ENCODE measurements at places on chromosomes 2 and 18.

DNA sequence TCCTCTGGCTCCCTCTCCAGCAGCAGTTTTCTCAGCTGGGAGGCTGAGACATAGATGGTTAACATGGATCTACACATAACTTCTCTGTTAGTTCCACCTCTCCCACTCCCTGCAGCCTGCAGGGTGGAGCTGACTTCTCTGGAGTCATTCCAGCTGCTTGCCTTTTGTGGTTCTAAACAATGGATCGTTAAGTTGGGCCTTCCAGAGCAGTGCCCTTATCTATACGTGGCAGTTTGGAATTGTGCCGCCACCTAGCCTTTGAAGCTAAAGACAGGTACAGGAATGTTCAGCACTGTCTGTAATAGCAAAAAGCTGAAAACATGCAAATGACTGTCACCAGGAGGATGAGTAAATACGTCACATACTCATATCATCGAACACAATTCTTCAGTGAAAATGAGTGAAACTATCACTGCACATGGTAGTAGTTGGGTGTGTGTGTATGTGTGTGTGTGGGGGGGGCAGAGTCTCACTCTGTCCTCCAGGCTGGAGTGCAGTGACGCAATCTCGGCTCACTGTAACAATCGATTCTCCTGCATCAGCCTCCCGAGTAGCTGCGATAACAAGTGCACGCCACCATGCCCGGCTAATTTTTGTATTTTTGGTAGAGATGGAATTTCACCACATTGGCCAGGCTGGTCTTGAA lies 50.3 kb downstream of the SH2D6 start:
- peak; percentile 52 for DNase-seq

- no peak for DNase-seq
Observed at GRCh38 chr2:144452169-144452988, 67.5 kb downstream of the ZEB2 start.

GRCh38 chr2:62197011-62197924 lies 1.4 kb downstream of the B3GNT2 start:
- DNase-seq: peak; percentile 51

- no peak for DNase-seq
Observed at GRCh38 chr2:127093648-127094210, 13.2 kb downstream of the BIN1 start.

- no peak for DNase-seq
Observed at GRCh38 chr2:204131621-204132020, 195.1 kb downstream of the ICOS start.

GRCh38 chr18:11955239-11956029 lies 25.9 kb upstream of the IMPA2 start:
- DNase-seq: no peak

DNA sequence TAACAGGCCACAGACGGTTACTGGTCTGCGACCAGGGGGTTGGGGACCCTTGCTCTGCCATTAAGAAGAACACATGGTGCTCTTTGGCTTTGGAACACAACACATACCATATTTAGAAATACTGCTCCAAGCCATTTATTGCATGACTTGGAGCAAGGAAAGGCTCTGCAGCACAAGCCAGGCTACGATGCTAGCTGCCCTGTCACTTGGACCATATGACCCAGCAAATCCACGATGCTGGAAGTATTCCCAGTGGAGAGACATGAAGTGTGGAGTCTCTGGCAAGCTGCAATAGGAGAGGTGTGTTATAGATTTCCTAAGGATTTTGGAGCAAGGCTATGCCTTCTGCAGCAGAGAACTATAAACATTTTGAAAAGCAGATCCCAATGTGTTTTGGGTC lies 171.2 kb downstream of the HAUS1 start:
- no peak for DNase-seq

- DNase-seq: no peak
Observed at GRCh38 chr2:41709702-41710599, 337.9 kb upstream of the PKDCC start.

GRCh38 chr18:75089748-75090327 lies 119.1 kb downstream of the PTGR3 start:
- no peak for DNase-seq

DNA sequence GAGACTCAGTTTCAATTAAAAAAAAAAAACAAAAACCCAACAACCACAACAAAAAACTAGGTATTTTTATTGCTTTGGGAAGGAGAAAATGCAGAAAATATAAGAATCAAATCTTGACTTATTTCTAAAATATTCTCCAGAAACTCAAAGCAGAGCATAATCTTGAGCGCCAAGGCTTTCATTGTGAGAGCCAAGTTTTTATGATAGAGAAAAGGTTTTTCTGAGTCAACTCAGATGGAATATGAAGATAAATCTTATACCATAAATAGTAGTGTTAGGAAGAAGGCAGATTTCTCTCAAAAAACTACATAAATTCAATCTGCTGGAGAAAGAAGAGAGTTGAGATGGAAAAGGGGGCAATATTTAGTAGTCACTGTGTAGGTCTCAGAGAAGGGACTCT lies 121.2 kb upstream of the OSR1 start:
- DNase-seq: no peak

GRCh38 chr2:178514664-178515063 lies 34.4 kb downstream of the PLEKHA3 start:
- DNase-seq: peak; percentile 37

DNA sequence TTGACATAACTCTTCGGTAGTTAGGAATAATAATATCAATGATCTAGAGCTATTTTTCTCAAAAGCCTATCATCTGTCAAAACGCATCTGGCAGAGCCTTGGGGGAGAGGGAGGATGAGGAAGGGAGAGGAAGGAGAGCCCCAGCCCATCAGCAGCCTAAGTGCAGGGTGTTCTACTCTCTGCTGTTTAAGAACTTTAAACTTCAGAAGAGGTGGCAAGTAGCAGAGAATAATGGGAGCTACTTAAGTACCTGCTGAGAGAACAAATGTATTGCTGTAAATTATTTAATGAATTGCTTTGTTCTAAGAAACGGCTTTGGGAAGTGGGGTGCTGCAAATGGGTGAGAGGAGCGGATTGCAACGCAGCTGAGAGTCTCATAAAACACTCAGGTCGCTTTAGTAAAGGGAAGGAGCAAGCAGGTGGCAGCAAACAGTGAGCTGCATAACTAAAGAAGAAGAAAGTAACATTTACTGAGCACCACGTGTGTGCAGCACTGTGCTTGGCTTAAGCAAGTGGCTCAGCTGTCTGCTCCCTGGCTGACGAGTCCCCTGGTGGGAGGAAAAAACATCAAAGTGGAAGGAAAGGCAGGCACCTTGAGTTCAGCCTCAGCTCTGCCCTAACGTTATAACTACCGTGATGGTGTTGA lies 26.3 kb upstream of the SH3RF3 start:
- DNase-seq: no peak

DNA sequence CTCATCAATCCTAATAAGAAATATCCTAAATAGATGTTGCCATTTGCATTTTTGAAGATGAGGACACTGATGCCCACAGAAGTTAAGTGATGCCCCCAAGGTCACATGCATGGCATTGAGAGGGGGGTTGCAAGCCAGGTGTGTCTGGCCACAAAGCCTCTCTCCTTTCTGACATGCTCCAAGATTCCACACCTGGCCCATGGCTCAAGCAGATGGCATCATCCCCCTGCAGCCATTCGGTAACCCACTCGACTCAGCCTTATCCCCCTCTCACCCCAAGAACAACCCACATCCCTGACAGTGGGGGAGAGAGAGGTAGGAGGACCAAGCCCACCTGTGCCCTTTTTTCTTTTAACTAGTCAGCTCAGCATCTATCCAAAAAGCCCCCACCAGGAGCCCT lies 16.5 kb upstream of the TEX51 start:
- DNase-seq: no peak

- DNase-seq: no peak
Observed at GRCh38 chr2:203936535-203936934, at the start of gene ICOS. Gene ICOS (plus strand): TSS chr2:203936763. CDS start chr2:203936815, 52 bp downstream.

DNA sequence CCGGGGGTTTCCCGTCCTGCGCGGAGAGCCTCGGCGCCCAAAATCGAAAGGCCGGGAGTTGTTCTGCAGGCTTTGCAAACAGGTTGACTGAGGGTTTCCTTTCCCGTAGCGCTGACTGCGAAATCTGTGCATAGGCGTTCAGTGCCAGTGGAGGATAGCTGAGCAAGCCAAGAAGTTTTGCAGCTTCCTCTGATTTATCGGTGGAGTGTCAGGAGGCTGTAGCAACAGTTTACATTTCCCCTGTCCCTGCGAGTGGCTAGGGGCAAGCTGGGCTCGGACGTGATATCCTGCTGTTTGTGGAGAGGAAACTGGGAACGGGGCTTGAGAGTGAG lies 694 bp downstream of the THSD7B start:
- DNase-seq: no peak

GRCh38 chr2:157329524-157329923 lies 3.9 kb upstream of the ERMN start:
- DNase-seq: no peak

- no peak for DNase-seq
Observed at GRCh38 chr18:3790703-3791102, 340.7 kb downstream of the TGIF1 start.

GRCh38 chr2:159071190-159071915 lies 102.9 kb downstream of the TANC1 start:
- DNase-seq: no peak

DNA sequence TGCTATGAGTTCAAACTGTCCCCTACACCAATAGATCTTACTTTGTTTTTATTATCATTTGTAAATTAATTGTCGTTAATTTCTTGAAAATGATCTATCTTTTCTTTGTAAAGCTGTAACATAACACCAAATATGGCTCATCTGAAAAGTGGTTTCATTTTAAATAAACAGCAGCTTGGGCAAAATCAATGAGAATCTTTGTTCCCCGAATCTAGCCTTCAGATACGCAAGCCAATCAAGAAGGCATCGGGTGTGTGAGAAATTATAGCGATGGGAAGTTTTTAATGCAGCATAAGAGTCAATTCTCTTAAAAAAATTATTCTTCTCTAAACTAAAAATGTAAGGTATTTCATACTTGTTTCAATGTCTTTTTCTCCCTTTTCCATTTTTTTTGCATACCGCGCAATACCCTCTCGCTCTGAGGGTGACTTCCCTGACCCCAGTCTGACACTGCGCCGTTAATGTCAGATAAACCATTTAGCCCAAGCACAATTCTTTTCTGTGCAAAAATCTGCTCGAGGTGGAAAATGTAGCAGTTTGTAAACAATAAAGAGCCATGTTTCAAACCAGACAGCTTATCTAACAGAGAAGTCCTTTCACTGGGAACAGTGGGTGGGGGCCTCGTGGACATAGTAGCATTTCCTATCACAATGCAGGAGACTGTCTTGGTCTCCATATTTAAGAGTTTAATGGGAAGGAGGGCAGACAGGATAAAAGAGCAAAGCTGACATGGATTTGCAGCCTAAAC lies 129.4 kb downstream of the TCF4 start:
- no peak for DNase-seq

DNA sequence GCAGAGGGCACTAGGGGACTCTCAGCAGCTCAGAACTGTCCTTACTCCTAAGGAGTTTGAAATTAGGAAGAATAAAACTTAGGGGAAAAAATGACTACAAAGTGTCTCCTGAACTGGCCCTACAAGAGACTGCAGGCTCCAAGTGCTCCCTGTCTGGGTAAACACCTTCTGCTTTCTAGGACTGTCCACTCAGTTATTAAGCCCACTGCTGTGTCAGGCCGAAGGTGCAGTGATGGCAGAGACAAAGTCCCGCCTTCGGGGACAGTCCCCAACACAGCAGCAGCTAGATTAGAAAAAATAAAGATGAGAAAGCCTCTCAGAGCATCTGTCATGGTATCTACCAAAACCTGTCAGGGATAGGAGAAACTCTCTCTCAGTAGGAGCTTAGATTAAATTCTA lies 28.3 kb downstream of the TWIST2 start:
- DNase-seq: no peak

- no peak for DNase-seq
Observed at GRCh38 chr2:88563129-88563528, 64.1 kb downstream of the EIF2AK3 start.

- DNase-seq: no peak
Observed at GRCh38 chr18:5107988-5108387, 89.1 kb downstream of the AKAIN1 start.

DNA sequence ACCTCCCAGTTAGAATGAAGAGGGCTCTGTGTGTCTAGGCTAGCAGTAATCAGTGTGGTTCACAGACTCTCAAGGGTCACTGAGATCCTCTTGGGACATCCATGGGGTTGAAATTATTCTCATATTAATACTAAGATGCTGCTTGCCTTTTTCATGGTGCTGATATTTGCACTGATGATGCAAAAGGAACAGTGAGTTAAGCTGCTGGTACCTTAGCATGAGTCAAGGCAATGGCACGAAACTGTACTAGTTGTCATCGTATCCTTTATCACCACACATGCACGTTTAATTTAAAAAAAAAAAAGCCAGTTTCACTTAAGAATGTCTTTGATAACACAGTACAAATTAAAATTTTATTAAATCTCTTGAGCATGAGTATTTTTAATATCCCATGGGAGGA lies 151.9 kb upstream of the TANK start:
- no peak for DNase-seq

DNA sequence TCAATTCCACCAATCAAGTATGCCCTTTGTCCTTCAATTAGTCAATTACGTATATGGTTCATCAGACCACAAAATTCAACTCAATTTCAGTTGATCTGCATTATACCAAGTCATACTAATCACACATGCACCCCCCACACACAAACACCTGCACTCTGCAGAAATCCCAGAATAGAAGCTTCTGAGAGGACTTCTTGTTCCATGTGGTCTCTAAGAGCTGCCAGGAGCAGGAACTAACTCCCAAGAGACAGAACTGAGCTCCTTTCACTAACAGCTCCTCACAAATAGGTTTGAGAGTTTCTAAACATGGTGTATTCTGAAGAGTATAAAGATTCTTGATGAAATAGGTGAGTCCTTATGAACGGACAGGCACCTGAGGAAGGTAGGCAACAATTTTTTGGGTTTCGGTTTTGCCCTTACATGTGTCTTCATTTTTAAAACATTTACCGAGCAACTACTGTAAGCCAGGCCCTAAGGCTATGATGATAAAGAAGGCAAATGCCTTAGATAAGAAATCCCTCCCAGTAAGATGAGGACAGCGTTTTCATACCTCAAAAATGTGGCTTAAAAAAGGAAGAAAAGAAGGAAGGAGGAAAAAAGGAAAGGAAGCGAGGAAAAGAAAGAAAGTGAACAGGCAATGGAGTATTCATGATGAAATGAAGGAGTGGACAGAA lies 183.1 kb downstream of the PID1 start:
- DNase-seq: no peak

DNA sequence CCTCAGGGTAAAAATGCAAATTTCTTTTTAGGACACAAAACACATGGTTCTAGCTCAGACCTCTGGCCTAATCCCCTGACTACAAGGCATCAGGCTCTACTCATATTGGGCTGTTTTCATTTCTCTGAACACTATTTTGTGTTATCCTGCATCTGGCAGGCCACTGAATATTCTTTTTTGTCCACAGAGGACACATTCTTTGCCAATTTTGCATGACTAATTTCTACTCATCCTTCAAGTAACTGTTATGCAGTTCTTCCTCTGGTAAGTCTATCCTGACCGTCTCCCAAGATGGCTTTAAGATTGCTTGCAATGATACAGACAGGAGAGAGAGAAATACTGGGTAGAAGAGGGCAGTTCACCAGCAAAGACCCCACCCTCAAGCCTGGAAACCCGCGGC lies 107.6 kb upstream of the RGPD4 start:
- no peak for DNase-seq
